Inflammatory macrophage treated with lipopolysaccharide for 1 hour (primary cell): ENCODE measurements at places on chromosomes 3 and 15.

- DNase-seq = peak; percentile 62
Observed at GRCh38 chr15:79779746-79780145, 117.1 kb downstream of the MTHFS start.

DNA sequence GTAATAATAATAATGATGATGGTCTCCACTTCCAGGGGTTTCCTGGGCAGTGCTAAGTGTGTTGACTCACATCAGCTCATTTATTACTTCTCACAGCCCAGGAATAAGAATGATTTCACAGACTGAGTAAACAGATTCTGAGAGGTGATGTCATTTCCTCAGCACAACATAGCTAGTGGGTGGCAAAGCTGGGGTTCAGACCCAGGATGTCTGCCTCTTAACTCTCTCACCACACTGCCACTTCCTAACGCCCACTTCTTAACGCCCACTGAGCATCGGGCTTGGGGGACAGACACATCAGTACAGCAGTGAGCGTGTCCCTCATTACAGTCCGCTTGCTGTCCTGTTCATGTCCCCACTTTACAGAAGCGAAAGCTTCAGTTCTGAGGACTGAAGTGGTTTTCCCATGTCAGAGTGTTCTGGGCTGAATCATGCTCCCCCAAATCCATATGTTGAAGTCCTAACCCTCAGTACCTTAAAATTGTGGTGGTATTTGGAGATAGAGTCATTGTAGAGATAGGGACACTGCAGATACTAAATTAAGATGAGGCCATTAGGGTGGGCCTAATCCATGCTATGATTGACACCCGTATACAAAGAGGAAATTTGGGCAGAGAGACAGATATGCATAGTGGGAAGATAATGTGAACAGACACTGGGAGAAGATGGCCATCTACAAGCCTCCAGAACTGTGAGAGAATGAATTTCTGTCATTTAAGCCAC, 68.0 kb downstream of the ATP2B2 start:
- peak; percentile 76 for DNase-seq

- DNase-seq = no peak
Observed at GRCh38 chr3:76997733-76998132, 42.2 kb upstream of the ROBO2 start.

DNA sequence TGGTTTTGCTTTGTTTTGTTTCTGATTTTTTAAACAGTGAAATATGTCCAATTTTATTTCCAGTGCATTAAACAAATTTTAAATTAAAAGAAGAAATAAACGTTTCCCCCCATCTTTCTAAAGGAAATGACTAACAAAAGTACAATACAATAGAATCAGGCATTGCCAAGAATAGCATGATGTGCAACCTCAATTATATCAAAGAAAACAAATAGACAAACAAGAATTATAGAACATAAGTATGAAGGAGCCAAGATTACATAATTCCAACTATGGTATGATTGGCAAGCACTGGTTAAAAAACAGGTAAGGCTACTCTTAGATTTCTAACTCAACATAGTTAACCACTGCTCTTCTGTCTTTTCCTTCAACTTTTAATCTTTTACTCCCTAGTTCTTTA, 26.4 kb downstream of the TIGIT start:
- DNase-seq = no peak

GRCh38 chr3:177978946-177979345, 557.3 kb upstream of the KCNMB2 start:
- DNase-seq = no peak

GRCh38 chr3:195563317-195563716, 20.2 kb upstream of the PPP1R2 start:
- DNase-seq = no peak

DNA sequence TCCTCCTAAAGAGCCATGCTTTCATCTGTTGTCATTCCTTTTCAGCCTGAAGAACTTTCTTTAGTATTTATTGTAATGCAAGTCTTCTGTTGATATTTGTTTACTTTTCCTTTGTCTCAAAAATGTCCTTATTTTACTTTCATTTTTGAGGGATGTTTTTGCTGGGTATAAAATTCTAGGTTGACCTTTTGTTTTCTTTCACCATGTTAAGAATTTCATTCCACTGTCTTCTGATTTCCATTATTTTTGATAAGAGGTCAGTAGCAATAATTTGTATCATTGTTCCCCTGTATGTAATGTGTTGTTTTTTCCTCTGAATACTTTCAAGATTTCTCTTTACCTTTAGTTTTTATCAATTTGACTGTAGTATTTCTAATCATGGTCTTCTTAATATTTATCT, 91.1 kb downstream of the RSRC1 start:
- DNase-seq = no peak
